ENCODE measurements at places on chromosomes 2 and 18.

GRCh38 chr18:9334973-9335696, 562 bp downstream of the TWSG1 start:
- no peak for DNase-seq

GRCh38 chr2:181190711-181191110, 210.3 kb downstream of the UBE2E3 start:
- DNase-seq: no peak

GRCh38 chr2:236622660-236623059, 53.0 kb downstream of the ACKR3 start:
- DNase-seq: no peak

DNA sequence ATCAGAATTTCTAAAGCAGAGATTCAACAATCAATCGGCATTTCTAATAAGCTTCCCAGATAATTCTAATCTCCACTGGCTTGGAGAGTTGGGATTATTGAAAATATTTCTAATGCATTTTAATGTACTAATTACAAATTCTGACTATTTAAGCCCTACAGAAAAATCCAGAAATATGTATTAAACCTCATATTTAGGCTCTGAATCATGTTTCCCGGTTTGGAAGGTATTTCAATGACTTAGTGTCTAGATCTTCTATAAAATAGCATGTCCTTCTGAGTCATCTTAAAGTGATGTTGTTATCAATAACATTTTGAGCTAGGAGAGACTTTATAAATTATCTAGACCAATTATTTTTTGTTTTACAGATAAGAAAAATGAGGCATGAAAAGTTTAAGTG, 258.8 kb upstream of the NRXN1 start:
- no peak for DNase-seq

DNA sequence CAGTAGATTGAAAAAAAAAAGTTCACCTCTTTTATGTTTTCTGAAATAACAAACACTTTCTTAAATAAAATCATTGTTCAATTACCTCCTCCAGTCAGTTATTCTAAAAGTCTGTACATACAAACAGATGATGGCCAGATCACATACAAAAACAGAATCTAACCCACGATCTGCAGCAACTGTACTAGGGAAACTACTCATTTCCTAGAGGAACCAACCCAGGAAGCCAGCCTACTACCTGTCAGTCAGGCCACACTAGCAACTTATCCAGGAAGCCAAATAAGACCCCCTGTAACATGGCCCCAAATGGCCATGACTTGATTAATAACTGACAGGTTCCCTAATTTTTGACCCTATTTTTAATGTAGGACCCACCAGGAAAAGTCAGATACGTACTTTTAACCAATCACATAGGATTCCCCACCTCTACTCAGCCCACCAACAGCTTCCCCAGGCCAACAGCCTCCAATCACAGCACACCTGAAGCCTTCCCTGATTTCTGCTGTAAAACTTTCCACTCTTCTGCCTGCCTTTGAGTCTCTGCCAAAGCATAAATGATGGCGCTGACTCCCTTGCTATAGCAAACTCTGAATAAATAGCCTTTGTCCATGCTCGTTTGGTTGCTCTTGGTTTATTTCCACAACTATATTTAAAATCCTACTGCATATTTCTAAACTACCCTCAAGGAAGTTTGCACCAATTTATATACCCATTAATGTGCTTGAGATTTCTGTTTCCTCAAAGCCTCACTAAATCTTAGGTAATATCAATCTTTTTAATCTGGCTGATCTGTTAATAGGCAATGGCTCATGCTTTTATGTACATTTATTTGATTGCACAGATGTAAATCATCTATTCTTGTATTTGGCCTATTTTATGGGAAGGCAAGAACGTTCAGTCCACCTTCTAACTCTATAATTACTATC, 486.4 kb downstream of the FBXO15 start:
- no peak for DNase-seq

- no peak for DNase-seq
Observed at GRCh38 chr2:212528106-212528856, 10.3 kb downstream of the ERBB4 start.

DNA sequence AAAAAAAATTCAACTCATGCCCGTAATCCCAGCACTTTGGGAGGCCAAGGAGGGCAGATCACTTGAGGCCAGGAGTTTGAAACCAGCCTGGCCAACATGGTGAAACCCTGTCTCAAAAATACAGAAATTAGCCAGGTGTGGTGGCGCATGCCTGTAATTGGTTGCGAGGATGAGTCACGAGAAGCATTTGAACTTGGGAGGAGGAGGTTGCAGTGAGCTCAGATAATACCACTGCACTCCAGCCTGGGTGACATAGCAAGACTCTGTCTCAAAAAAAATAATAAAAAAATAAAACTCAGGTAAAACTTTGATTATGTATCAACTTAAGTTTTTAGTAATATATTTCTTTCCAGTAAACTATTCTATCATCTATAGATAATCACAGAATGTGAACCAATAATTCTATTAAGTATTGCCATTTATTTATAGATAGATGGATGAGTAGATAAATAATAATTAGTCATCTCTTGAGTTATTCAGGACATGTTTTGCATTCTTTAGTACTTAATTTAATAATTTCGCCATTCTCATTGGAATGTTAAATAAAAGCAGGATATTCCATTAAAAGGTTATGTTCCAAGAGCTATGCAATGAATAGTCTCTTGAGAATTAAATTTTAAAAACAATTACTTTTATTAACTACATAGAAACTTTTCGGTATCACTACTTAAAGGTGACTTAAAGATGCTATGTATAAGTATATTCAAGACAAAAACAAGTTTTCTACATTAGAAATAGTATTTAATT, 48.7 kb downstream of the WDPCP start:
- no peak for DNase-seq

DNA sequence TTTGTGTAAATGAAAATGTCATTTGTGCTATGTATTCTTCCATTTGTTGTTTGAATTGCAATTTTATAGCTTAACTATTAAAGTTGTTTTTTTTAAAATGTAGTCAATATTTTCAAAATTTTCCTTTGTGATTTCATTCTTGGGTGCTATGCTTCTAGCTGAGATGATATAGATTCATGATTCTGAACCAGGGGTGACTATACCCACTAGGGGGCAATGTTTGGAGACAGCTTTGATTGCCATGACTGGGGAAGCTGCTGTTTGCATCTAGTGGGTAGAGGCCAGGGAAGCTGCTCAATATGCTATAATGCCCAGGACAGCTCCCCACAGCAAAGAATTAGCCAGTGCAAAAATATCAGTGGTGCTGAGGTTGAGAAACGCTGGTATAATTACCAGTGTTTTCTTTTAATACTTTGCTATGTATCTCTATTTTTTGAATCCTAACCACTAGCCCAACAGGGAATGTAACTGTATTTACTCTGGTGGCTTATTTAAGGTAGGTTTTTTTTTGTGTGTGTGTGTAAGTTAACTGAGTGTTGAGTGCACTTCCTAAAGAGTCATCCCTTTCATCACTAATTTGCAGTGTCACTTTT, 99.7 kb downstream of the MEP1B start:
- DNase-seq: peak; percentile 44

DNA sequence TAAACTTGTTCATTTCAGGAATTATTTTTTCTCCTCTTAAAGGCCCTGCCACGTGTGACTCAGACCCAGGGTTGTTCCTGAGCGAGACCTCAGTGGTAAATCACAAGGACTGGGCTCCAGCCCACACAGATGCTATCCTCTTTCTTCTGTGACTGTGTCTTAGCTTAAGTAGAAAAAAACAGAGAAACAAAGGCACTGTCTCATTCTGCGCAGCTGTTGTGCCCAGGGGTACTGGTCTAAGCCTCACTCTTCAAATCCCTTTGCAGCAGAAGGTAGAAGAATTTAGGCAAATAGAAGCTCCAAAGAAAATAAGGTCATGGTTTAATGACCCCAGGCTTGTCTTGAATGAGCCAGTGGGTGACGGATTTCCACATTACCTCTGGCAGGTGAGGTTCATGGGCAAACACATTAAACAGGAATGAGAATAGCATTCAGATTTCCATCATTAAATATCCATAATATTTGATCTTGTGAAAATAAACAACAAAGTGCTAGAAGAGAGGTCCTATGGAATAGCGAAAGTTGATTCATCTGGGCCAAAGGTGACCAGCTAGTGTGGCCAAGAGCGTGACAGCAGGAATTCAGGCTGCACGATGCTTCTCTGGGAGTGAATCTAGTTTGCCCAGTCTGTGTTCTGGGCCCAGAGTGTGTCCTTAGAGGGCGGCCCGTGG, 63.3 kb downstream of the LIPG start:
- no peak for DNase-seq

- no peak for DNase-seq
Observed at GRCh38 chr2:224046752-224047151, 7.7 kb upstream of the SERPINE2 start.

DNA sequence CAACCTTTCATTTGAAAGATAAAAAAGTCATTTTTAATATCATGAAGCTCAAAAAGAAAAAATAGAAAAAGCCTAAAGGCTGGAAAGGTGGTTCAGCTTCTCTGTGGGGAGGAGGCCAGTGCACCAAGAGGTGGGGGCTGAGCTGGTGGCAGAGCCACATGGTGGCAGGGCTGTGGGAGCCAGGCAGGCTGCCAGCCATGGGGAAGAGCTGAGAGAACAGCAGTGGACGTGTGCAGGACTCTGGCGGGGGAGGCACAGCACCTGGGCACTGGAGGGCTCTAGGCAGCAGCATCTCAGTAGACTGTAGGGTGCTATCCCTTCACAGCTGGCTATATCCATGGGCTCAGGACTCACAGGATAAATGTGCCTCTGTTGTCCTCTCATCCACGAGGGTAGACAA, 47.8 kb downstream of the STK25 start:
- no peak for DNase-seq

GRCh38 chr2:225379856-225380255, 19.7 kb upstream of the NYAP2 start:
- no peak for DNase-seq

DNA sequence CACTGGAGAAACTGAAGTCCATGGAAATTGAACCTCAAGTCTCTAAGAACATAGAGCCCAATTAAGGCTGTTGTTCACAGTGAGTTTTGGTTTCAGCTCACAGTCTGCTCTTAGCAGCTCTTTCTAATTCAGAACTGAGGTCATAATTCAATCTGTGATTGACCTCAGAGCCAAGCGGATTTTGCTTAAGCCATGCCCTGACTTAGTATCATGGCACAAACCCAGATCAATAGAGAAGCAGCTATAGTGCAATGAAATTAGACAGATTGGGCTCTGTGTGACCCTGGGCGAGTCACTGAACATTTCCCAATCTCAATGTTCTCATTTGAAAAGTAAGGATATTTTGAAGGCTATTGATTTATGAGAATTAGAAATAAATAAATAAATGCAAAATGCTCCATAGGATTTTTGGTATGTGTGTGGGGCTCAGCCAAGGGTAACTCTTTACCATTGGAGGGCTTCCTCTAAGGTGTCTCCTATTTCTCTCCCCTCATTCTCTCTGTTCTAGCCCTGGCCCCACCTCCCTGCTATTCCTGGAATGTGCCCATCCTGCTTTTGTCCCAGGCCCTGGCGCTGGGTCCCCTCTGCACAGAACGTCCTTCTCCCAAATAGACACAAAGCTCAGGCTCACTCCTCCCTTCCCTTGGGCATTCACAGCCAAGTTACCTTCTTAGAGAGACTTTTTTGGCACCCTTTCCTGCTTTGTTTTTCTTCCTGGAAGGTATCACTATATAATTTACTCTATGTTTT, 239.6 kb downstream of the LPIN1 start:
- DNase-seq: no peak

- DNase-seq: no peak
Observed at GRCh38 chr2:62177392-62178049, 18.4 kb upstream of the B3GNT2 start.

GRCh38 chr2:87403893-87404175, 344.1 kb upstream of the PLGLB2 start:
- no peak for DNase-seq

DNA sequence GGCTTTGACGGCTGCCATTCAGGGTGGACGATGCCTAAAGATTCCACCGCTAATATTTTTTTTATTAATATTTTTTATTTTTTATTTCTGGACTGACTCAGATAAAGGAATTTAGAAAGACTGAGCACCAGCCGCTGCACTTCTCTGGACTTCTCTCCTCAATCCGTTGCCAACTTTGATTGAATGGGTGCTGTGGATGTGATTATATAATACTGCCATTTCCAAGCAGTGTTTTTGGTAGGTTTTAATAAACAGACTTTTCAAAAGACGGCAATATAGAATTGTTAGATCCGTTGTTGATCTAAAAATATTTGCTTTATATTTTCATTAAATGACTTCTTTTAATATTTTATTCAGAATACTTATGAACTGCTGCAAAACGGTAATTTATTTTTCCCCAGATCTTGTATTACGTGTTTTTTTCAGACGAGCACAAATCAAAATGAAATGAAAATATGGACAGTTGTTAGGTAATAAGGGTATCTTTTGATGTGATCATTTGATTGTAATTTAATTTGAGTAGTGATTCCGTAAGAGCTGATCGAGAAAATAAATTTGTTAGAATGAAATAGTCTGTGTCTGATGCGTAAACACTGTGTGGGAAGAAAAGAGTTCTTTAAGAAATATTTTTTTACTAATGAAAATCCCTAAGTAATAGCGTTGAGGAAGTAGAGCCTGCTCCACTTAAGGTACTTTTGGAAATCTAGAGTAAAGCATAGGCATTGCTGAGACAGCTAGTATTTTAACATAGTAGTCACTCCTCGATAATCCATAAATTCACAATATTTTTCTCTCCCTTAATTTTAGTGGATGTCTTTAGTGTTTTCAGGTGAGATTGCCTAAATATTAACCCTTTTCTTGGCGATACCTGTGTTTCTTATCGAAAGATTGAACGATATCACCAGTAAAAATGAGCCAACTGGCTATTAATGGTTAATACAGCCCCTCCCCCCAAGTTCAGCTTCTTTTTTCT, 4.4 kb downstream of the POU3F3 start:
- no peak for DNase-seq

DNA sequence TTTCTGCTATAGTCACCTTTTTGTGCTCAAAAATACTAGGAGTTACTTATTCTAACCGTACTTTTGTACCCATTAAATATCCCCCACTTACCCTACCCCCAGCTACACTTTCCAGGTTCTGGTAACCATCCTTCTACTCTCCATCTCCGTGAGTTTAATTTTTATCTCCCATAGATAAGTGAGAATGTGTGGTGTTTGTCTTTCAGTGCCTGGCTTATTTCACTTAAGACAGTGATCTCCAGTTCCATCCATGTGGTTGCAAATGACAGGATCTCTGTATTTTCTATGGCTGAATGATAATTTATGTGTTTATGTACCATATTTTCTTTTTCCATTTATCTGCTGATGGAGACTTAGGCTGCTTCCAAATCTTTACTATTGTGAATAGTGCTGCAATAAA, 323.3 kb downstream of the ZNF804A start:
- no peak for DNase-seq

GRCh38 chr2:190052307-190052706, 10.2 kb downstream of the MSTN start:
- no peak for DNase-seq

All from AG09319 (cell line).